Cortex of kidney (tissue), 1 donor: ENCODE measurements at places on chromosomes 7 and 10.

- DNase-seq, result no peak
Measured at GRCh38 chr7:127239814-127240213, 12.9 kb downstream of the GRM8 start.

DNA sequence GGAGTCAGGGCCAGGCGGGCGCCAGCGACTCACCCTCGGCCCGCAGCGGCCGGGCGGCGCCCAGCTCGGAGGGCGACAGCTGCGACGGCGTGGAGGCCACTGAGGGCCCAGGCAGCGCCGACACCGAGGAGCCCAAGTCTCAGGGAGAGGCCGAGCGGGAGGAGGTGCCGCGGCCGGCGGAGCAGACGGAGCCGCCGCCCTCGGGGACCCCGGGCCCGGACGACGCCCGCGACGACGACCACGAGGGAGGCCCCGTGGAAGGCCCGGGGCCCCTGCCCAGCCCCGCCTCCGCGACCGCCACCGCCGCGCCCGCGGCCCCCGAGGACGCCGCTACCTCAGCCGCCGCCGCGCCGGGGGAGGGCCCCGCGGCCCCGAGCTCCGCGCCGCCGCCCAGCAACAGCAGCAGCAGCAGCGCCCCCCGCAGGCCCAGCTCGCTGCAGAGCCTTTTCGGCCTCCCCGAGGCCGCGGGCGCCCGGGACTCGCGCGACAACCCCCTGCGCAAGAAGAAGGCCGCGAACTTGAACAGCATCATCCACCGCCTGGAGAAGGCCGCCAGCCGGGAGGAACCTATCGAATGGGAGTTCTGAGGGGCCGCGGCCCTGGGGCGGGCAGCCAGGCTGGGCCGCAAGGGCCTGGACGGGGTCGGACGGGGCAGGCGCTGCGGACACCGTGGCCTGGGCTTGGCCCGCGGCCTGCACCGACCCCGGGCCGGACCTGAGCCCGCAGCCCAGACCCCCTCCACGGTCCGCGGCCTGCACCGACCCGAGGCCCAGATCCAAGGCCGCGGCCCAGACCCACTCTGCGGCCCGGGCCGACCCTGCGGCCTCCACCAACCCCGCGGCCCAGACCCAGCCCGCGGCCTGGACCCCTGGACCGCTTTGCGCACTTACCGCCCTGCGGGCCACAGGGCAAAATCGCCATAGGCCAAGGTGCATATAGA lies 37.9 kb upstream of the SH2B2 start:
- DNase-seq, result no peak

- no peak for DNase-seq
Measured at GRCh38 chr7:106384373-106384772, 99.6 kb upstream of the NAMPT start.

- no peak for DNase-seq
Measured at GRCh38 chr10:110860576-110861241, 11.0 kb upstream of the PDCD4 start.

GRCh38 chr7:157908006-157908782 lies 571.4 kb downstream of the DNAJB6 start:
- DNase-seq, result no peak

DNA sequence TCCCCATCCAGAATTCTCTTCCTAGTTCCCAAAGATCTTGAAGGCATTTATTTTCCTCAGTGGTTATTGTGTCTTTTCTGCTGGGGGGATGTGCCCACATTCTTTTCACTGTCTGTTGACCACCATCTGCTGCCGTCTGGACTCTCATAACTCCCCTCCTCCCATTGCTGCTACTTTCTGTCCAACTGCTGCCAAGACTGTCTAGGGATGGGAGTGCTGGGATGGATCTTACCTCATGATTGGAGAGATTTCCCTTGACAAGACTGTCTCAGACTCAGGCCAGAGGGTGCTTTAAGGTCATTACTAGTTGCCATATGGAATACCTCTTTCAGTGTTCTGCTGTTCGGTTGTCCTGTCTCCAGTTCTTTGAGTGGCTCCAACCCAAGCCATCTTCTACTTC lies 141.6 kb downstream of the C1GALT1 start:
- DNase-seq, result no peak

DNA sequence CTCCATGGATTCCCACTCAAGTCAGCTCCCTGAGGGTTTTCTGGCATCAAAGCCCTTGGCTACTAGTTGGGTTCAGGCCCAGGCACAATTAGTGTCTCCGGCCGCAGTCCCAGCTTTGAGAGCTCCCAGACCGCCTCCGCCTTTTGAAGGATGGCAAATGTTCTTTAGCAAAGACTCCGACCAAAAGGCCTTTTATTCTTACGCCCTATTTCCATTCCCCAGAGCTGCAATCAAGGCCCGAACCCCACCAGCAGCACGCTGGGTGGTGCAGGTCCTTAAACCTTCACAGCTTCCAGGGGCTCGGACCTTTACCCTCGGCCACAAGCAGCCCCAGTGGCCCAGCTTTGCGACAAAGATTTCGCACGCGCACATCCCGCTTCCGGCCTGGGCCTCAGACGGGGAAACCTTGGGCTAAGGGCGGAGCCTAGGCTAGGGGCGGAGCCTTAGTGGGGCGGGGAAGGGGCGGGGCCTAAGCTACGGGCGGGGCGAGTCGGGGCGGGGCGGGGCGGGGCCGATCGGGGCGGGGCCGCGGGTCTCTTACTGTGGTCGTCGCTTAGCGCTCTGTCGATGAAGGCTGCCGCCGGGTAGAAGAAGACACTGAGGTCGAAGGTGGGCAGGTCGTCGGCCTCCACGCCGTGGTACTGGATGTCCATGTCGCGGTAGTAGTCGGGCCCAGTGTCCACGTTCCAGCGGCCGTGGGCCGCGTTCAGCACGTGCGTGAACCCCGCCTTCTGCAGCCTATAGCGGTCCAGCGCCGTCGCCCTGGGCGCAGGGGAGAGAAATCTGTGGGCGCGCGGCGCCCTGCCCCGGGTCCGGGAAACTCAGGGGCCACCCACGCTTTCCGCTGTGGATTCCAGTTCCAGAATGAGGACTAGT lies 68.0 kb upstream of the SAMD8 start:
- no peak for DNase-seq

GRCh38 chr10:129968853-129969183 lies 4.7 kb upstream of the EBF3 start:
- no peak for DNase-seq

GRCh38 chr10:23139677-23140076 lies 44.3 kb downstream of the MSRB2 start:
- no peak for DNase-seq

- DNase-seq, result no peak
Measured at GRCh38 chr7:45689797-45690761, 115.9 kb downstream of the ADCY1 start.

DNA sequence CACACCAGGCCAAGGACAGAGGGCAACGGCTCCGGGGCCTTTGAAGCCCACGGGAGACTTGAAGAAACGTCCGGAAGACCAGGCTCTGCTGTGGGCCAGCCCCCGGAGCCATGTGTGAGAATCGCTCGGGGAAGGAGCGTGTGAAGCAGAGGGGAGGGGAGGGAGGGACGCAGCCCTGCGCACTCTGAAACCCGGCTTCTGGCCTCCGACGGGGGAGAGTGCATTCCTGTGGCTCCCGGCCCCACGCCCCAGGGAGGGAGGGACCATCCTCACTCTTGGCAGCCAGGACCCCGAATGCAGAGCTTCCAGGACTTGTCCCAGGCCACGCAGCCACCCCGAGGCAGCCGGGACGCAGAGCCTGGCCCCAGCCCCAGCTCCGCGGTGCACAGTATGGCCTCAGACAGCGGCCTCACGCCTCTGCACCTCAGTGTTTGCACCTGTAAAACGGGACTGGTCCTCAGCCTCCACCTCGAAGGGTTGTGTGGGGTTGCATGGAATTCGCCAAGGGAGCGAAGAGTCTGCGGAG lies 67.4 kb downstream of the PDGFA start:
- no peak for DNase-seq

- no peak for DNase-seq
Measured at GRCh38 chr7:91644256-91644655, 236.2 kb downstream of the MTERF1 start.

DNA sequence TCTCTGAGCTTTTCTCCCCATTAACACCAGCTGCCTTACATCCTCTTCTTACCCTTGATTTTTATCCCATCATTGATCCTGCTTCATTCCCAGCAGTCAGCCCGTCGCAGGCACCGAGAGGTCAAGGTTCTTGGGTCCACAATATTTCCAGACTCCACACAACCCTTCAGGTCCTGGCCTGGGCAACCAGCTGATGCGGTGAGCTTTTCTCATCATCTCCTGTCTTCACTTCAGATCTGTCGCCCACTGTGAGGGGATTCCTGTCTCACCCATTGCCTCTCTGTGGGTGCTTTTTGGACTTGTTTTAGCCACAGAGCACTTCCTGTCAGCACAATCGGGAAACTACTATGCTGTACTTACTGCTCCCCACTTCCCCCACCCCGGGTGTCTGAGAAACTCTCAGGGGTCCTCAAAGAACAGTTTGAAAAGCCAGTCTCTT lies 8.4 kb upstream of the PVRIG start:
- DNase-seq, result no peak

GRCh38 chr7:107170051-107170915 lies 1.5 kb downstream of the HBP1 start:
- no peak for DNase-seq

- DNase-seq, result no peak
Measured at GRCh38 chr10:73744664-73744975, 448 bp downstream of the SEC24C start.

- no peak for DNase-seq
Measured at GRCh38 chr10:116590590-116591444, at the start of gene PNLIPRP1. Gene PNLIPRP1, plus strand, starts transcription at chr10:116590959. Its CDS starts 171 bp downstream, at chr10:116591130.
